ENCODE measurements at places on chromosomes 4 and X. TPM values are rescaled to one million over a fixed set of nuclear protein-coding genes. Genes with fewer than 3 reads are reported as not detected.

DNA sequence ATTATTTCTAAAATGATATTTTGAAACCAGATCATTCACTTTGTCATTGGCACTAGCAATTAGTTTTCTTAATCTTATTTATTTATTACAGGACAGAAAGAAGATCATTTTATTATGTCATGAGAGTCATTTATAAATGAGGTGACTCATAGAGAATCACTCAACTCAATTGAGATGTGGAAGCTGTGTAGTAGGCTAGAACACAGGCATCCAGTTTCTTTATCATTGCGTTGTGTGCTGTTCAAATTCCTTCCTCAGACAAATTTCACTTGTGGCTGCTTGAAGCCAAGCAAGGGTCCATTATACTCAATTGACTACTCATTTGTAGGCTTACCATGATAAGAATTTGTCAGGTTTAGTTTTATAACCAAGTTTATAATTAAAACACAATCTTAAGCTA is 87.6 kb downstream of the MRPL1 start:
- no peak for DNase-seq

- DNase-seq, result no peak
Observed at GRCh38 chr4:122453384-122453995, 3.0 kb downstream of the IL2 start.

- DNase-seq, result peak; percentile 49
Observed at GRCh38 chrX:107729558-107730297, 45.9 kb downstream of the TSC22D3 start.

DNA sequence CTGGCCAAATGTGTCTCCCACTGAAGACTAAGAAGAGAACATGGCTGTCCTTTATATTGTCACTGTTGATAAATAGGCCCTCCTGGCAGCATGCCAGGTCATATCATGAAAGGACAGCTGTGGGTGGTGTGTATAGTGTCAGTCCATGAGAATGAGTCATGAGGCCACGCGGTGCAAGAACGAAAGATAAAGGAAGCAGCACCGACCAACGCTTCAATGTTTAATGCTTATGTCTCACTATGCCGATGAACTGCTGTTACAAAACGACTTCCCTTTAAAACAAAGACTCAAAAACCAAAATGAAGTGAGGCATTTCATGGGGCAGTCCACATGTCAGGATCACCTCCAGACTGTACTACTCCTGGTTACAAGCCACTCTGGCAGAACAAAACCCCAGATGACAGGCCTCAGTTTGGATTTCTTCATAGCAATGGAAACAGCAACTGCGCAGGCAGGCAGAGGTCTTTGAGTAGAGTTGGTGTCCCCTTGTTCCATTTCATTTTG is 5.2 kb upstream of the TCEANC start:
- peak; percentile 60 for DNase-seq

DNA sequence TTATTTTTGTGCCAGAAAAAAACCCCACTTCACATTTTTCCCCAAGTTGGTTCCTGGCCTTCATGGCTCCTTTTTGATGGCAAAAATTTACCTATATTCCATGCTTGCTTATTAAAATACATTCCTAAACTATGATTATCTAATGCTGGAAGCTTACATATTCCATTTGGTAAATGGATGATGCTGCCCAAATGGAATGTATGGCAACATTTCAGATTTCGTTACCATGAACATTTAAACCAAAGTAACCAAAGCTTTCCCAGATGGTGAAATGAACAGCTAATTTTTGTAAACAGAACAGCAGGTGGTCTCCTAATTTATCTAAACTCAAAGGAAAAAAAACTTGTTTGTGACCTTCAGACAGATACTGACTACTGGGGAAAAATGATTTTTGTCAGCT is 110.8 kb upstream of the TEX13A start:
- DNase-seq, result no peak

PLK4 gene
- total RNA-seq, result 0.49 TPM

Measured in right cardiac atrium (tissue), 5 donors.